Germinal center (tissue), 1 donor: ENCODE measurements at places on chromosomes 4 and X.

GRCh38 chr4:11111876-11112275 lies 316.8 kb downstream of the HS3ST1 start:
- no peak for DNase-seq

- no peak for DNase-seq
Observed at GRCh38 chr4:96375367-96375766, 535.5 kb downstream of the PDHA2 start.

DNA sequence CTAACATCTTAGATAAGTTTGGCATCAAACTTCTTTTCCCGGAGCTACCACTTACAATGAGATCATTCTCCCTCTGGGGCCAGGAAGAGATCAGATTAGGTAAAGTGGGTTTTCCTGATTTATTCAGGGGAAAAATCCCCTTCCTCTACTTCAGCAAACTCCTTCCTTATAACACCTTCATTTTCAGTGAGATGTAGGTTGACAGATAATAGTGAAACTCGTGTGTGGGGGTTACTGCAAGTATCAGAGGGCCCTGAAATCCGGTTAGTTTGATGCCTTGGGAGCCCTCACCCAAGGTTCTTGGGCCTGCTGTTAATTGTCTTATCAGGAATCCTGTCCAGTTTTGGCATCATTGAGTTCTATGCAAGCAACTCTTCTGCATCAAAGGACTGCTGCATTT lies 10.8 kb downstream of the FTHL17 start:
- DNase-seq = no peak

- DNase-seq = no peak
Observed at GRCh38 chrX:29528281-29528680, 687.1 kb upstream of the MAGEB2 start.

DNA sequence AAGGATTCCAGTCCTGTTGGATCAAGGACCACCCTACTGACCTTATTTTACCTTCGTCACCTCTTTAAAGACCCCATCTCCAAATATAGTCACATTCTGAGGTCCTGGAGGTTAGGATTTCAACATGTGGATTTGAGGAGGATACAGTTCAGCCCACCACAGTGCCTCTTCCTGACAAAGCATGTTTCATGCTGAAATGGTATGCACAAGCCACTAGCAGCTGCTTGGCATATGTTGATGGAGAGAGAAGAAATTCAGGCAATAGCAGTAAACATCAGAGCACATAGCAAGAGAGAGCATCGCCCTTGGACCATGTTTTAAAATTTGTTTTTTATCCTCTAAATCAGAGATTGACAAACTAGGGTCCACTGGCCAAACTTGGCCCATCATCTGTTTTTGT lies 172.1 kb downstream of the PRKX start:
- no peak for DNase-seq

- DNase-seq = no peak
Observed at GRCh38 chr4:140163029-140163810, 9.2 kb upstream of the MAML3 start.
